ENCODE measurements at places on chromosomes 2 and 18. TPM values are rescaled to one million over a fixed set of nuclear protein-coding genes. Genes with fewer than 3 reads are reported as not detected.

GRCh38 chr2:206112108-206112507, 26.1 kb upstream of the INO80D start:
- no peak for DNase-seq

Gene TUBA4B
- not detected for total RNA-seq

Gene AQP12B
- not detected for total RNA-seq

GRCh38 chr2:127185093-127185492, 35.0 kb downstream of the CYP27C1 start:
- DNase-seq: no peak
